GM06990 (cell line): ENCODE measurements at places on chromosomes 5 and 9.
A peak's percentile ranks its signal among the peaks of the same experiment; 100 is the strongest.

DNA sequence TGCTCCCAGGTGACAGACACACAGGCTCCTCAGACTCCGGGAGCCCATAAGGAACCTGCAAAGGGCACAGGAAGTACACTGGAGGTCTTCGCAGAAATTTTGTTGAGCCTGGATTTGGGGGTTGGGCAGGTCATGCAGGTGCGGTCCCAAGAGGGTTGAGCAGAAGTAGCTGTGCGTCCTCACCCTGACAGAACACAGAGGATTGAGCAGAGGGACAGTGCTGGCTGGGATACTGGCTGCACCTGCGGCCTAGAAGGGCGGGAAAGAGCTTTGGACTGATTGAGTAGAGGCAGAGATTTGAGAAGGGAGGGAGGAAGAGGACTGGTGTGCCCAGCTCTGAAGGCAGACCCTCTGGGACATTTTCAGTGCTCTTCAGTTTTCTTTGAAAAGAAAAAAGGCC is 65.4 kb downstream of the PTPDC1 start:
- DNase-seq = no peak

GRCh38 chr5:172713113-172713808 is 57.7 kb downstream of the DUSP1 start:
- peak; percentile 42 for DNase-seq

GRCh38 chr5:108945094-108945493 is 197.4 kb downstream of the FER start:
- DNase-seq = no peak

- no peak for DNase-seq
Observed at GRCh38 chr9:109733690-109734089, 46.3 kb upstream of the PALM2AKAP2 start.

DNA sequence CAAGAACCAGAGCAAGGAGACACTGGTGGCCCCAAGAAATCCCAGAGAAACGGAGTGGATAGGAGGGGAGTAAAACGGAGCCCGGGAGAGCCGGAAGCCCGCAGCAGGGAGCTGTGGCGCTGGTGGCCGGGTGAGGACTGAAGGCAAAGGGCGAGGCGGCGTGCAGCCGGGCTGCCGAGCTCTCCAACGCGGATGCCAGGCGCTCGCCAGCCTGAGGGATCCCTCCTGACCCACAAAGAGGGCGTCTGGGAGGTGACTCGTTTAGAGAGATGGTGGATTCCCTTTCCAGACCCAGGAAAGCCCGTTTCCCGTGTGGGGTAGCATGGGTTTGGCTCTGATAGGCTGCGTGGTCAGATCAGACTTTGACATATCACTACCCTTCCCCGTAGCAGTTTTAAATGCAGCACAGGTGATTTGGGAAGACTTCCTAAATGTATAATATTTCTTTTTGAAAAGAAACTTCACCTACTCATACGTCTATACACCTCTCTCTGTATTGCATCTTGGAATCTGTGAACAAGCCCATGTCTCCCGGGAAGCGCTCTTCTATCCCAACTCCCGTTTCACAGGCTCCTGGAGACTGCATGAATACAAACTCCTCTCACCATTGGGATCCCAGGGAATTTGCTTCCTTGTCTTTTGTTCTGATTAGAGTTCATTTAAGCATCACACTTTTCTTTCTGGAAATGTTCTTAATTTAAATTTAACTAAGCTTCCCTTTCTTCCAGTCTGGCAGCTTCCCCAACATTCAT is 158.1 kb downstream of the C9orf152 start:
- DNase-seq = no peak

- no peak for DNase-seq
Observed at GRCh38 chr5:141992349-141992963, 20.4 kb downstream of the GNPDA1 start.

- DNase-seq = no peak
Observed at GRCh38 chr9:89706086-89706485, 101.3 kb downstream of the GADD45G start.

GRCh38 chr5:54518146-54518817 is 723 bp downstream of the SNX18 start:
- no peak for DNase-seq

- DNase-seq = no peak
Observed at GRCh38 chr9:110125763-110126351, 82.1 kb downstream of the C9orf152 start.

DNA sequence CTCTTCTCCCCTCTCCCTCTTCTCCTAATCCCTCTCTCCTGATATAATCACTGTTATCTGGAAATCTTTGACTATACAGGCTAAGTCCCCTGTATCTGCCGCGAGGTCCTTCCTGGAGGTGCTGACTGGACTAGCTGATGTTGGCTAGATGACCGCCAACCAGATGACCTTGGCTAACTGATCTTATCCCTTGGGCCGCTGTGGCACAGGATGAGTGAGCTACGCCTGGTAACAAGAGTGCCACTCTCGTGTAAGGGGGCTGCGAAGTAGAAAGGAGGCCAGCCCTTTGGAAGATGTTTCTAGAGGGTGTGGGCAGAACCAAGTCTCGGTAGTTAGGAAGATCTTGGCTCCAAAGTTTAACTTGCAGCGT is 345 bp upstream of the PRRC1 start:
- no peak for DNase-seq

DNA sequence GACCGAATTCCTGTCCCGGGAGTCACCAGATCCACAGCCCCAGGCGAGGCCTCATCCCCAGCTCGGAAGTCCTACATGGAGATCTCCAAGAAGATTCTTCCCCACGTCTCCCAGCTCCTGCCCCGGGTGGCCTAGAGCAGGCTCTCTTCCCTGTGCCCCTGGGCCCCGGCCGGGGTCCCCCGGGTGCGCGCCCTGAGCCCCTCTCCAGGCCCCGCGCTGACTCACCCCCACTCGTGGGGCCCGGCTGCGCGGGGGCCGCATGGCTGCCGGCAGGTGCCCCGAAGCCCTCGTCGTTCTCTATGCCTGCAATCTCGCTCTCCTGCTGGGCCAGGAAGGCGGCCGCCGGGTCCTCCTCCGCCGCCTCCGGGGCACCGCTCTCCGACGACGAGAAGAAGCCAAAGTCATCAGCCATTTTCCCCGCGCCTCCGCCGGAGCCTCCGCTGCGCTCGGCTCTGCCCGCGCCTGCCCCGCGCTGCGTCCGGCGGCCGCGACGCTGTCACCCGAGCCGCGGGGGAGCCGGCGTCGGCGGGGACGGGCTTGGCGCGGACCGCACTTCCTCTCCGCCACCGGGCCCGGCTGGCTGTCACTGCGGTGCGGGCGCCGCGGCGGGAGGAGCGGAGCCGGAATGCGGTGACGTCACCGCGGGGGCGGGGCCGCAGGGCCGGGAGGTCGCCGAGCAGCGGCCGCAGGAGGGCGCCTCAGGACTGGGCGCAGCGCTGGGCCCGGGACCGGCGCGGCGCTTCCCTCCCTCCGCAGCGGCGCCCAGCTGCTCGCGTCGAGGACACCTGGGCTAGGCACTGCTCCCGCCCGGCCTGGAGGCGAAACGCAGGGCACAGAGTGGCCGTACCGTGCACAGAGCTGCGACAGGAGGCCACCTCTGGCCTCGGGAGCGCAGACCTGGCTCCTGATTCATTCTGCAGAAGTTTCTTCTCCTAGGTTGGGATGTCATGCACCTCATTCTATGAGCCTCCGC is at the start of gene CLTB:
TSS of gene CLTB (minus strand) at position 588 of the 973 bp plus-strand sequence. CDS start at position 412, 176 bp downstream.
- peak; percentile 91 for DNase-seq

GRCh38 chr9:126499005-126499910 is 114.5 kb upstream of the LMX1B start:
- DNase-seq = peak; percentile 43

DNA sequence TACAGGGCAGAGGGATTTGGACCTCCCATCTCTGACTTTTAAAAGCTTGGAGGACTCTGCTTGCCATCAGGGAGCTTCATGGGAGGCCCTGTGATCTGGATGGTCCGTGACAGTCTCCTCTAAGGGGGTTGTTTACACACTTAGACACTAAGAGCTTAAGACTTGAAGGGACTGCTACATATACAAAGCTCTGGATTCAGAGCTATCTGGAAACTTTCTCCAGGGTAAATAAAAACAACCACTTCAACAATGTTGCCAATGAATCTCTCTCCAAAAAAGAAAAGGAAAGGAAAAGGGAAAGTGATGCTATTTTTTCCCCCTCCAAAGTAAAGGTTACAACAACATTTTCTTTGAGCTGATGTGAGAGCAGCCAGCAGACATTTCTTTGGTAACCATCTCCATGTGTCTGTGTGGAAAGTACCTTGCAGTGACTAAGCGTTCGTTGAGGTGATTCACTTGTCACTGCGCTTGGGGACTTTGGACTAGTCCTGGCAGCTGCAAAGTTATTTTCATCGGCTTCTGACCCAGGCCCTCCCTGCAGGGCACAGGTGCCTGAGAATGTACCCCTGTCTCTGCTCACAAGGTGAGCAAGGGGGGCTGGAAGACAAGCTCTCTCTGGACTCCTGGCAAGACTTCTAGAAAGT is 262.1 kb upstream of the KLF4 start:
- peak; percentile 22 for DNase-seq

DNA sequence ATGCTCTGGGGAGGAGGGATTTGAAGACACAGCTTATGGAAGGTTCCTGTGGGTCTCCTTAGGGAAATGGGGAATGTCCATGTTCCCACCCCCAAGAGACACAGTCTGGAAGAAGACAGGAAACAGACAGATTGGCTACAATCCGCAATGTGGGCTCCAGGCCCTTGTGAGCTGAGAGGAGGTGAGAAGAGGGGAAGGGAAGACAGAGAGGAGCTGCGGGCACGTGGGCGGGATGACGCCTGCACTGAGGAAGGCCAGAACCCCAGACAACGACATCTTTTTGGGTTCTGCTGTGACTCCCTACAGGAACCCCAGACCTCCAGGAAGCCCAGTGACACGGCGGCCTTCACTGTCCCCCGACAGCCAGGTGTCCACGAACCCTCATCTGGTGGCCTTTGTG is 29.9 kb upstream of the NKD2 start:
- DNase-seq = no peak

GRCh38 chr5:116510517-116510916 is 64.1 kb downstream of the SEMA6A start:
- no peak for DNase-seq

DNA sequence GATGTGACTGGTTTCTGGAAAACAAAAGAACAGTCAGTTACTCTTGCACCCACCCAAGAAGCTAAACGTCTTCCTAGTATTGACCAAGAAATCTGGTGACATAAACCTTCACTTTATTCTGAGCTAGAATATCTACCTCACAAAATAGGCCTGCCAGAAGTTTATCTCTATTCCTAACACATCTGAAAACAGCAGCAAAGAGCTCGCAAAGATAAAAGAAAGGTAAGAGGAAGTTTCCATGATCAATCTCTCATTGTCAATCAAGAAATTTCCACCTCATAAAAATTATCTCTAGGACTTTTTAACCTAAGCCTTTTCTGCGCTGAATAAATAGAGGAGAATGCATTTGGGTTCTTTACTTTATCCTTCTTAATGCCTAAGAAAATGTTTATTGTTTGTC is 17.3 kb upstream of the ZNF474 start:
- no peak for DNase-seq

DNA sequence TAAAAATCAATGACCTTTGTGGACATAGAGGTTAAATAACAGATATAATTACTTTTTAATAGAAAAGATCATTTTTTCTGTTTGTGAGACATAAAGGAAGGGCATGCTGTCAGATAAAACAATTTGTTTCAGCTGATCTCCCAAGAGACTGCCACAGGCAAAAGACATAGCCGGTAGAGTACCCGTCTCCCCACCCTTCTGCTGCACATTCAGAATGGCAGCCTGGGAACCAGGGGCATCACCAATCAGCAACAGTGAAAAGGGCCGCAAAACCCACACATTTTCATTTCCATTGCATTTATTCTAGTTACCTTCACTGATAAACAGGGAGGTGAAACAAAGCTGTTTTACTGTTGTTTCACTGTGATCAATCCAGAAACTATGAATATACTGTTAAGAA is 357.7 kb downstream of the ARRDC3 start:
- no peak for DNase-seq

DNA sequence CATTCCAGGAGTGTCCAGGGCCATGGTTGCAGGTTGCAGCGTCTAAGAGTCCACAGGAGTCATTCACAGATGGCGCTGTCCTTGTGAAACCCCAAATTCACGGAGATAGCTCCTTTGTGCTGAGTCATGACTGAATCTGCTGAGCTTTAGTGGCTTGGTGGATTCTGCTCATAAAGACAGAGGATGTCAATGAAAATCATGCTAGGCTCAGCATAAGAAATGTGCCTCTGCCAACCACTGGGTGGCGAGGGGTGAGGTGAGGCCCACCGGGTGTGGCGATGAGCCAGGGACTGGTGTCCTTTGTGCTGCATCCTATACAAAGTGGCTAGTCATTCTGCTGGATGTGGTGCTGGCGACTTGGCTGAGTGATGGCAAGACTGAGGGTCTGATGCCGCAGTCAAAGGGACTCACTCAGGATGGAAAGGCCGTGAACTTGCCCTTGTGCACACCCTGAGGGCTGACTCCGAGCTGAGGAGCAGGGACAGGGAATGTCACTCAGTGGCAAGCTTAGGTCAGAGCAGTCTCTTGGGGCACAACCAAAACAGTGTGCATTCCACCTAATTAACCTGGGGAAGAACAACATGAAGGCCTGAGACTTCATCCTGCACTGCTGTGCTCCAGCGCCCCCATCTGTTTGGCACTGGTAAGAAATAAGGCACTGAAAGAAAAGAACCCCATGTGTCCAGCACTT is 71.5 kb downstream of the DAP start:
- DNase-seq = peak; percentile 53

GRCh38 chr9:94941211-94941875 is 214.8 kb downstream of the AOPEP start:
- DNase-seq = no peak

DNA sequence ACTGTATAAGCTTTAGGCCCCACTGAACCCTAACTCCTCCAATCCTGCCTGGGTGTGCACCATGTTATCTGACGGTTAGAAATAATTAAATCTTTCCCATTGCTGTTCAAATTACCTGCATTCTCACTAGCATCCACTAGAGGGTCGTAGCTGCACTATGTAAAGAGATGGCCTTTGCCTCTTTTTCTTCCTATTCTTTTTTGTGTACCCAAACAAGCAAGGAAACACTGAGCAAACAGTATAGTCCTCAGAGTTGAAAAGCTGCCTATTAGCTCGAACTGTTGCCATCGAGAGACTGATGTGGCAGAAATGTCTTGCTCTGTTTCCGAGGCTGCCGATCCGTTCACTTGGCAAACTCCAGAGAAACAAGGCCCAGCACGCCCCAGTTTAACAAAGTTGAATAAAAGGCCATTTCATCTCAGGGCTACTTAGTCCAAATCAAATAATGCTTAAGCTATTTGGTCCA is 163.8 kb upstream of the TRPM3 start:
- DNase-seq = no peak

DNA sequence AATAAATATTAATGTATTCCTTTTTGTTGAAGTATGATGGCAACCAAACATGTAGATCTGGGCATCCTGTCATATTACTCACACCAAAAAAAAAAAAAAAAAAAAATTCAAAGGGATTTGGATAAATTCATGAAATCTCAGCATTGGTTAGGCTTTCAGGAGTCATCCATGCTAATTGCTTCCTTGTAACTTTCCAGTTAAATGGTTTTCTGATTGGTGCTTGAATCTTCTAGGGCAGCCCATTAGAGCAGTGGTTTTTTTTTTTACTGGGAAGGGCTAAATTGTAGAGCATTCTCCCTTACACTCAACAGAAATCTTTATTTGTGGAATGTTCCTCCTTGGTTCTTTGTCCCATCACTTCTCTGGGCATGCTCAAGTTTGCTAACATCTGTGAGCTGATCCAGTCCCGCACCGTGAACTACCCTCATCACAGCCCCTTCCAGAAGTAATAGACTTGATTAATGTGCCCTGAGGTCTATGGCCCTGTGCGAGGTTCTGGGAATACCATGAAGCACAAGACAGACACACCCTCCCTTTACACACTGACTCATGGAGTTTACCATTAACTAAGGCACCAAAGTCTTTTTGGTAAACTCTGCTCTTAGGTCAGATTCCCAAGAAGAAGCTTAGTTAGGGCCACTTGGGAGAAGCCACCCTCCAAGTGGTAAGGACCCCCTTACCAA is 56.0 kb downstream of the RGS3 start:
- no peak for DNase-seq
